Stimulated activated CD8-positive, alpha-beta memory T cell treated with anti-CD3 and anti-CD28 coated beads, Interleukin-2, amount 100 ng/mL, for 48 hours (primary cell): ENCODE measurements at places on chromosomes 2 and 18.

DNA sequence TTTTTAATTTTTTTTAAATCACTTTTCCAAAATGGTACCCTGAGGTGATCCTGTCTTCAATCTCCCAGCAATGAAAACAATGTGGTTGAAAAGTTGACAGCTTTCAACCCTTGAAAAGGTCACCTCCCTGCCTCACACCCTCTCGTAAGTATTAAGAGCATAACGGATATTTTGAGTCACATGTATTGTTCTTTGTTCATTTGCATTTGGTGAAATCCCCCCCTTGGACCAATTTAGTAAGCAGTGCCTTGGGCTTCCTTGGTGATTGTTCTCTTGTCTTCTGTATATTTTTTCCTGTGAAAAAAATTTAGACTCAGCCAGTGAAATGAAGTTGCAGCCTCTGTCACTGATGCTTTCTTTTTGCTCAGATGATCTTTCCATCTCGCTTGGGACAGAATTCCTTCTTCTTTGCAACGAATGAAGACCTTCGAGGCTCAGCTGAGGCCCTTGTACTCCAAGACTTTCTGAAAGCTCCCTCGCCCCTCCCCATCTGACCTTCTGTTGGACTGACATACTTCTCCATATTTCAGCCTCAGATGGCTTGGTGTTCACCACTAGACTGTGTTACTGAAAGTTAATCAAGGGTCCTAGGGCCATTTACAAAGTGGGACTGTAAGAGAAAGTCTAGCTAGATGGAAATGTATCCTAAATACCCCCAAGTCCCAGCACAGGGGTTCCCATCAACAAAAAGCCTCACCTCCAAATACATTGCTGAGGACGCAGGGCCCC, 158.4 kb downstream of the BCL2 start:
- no peak for DNase-seq

DNA sequence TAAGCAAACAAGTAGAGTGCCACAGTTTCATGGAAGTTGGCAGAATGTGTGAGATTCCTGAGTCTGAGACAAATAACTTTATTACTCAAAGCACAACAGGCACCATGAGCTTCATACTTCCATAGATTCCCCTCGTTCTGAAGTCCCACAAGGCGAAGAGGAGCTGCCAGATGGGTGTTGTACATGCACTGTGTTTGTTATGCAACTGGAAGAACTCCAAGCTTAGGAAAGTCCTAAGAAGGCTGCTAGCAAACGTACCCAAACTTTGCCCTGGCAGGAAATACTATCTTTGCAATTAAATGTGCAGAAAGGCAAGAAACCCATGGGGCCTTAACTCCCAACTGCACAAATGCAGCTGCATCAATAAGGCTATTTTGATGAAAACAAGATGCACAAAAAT, 1.6 kb upstream of the GCA start:
- no peak for DNase-seq

DNA sequence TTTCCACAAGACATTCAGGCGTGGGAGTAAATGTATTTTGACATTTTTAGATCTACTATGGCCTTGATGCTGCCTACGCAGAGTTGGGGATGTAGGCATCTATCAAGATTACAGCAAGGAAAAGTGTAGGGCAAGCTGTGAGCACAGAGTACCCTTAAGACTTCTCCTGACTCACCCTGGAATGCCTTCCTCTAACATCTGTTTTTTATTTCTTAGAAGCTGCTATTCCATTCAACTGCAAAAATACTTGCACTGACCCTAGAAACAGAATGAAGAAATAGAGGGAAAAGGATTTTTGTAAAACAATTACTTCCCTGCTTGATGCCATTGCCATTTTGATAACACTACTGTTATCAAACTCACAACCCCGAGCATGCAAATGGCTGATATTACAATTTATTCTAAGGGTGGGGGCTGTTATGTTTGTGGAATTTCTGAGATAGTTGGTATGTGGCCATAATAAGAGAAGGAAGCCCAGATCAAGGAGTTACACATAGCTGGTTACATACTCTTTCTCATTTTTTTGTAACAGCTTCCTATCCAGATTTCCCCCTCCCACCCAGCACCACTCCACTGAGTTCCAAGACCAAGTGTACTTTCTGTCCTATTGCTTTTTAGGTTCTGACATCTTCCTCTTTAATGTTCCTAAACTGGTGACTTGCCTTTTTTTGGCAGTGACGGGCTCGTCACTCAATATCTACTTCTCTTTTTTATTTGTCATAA, 6.0 kb upstream of the ROCK1 start:
- DNase-seq, result no peak

DNA sequence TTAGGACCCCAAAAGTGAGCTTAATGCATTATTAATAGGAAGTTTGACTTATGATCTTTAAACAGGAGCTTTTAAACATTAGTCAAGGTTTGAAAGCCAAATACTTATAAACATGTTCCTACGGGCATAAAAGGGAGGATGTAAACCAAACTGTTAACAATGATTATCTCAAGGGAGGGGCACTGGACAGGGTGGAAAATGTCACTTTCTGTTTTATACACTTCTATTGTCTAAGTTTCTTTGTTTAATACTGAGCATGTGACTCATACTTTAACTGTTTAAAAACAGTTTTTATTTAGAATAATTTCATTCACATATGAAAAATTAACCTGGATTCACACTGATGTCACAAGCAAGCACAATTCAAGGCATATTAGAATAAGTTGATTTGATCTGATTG, 18.3 kb upstream of the ITGA6 start:
- DNase-seq, result no peak

DNA sequence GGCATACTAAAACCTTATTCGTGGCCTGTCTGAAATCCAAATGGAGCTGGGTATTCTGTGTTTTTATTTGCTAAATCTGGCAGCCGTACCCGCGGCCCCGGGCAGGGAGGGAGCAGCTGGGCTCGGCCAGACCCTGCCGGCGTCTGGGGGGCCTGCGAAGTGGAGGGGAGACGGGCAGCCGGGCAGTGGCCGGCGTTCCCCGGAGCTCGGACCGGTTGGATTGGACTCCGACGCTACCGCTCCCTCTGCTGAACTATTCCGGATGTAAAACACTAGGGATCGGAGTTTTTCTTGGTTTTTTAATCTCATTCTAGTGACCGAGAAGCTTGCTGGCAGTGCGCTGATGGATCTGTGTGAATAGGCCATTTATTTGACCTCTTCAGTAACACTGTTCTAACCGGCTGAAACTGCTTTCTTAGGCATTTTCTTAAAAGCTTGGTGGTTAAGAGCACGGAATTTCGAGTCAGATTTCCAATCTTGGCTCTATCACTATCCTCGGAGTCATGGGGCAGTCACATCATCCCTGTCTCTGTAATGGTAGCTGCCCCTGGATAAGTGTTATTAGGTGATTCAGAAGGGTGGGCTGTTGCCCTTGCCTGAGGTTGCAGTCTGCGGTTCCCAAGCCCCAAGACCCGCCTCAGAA, 694 bp downstream of the UNC50 start:
- DNase-seq, result no peak

DNA sequence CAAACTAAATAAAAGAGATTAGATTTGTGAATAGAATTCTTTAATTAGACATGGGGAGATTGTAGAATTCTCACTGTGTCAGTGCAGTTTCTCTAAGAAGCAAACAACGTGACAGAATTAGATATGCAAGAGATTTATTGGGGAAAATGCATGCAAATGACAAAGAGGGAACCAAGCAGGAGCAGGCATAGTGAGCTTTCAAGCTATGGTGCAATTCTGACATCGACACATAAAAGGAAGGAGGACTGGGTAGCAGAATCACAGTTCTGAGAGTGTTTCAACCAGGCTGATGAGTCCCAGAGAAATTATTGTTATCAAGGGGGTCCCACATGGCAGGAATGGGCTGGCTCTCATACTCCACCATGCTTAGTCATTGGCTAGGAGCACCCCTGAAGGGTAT, 338.4 kb downstream of the FIGN start:
- DNase-seq, result no peak
